Spinal cord (tissue), 10 donors: ENCODE measurements at places on chromosomes 3 and 15. TPM values are rescaled to one million over a fixed set of nuclear protein-coding genes. Genes with fewer than 3 reads are reported as not detected.
A peak's percentile ranks its signal among the peaks of the same experiment; 100 is the strongest.

DNA sequence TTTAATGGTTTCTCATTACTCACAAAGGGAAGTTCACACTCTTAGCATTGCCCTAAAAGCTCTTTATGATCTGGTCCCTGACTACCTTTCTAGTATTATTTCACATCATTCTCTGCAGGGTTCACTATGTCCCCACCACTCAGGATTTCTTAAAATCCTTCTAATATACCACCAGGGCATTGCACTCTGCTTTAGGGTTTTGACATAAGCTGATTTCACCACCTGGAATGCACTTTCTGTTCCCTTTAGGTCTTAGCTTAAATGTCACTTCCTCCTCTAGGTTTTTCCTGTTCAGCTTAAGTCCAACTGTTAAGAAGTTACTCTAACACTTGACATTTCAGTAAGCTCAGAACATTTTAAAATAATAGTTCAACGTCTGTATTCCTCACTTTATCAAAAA, 81.7 kb downstream of the HCN4 start:
- H3K4me1 ChIP-seq: peaks cover 2% of the 10 kb centered on the region
- no peaks in the 10 kb centered on the region for H3K27me3 ChIP-seq
- H3K36me3 ChIP-seq: peaks cover 34% of the 10 kb centered on the region
- no peak for DNase-seq
- no peak overlapping the region for H3K27ac ChIP-seq

The MUSTN1 gene
- total RNA-seq: 4.5 TPM

The FBXW12 gene
- 0.61 TPM for total RNA-seq

DNA sequence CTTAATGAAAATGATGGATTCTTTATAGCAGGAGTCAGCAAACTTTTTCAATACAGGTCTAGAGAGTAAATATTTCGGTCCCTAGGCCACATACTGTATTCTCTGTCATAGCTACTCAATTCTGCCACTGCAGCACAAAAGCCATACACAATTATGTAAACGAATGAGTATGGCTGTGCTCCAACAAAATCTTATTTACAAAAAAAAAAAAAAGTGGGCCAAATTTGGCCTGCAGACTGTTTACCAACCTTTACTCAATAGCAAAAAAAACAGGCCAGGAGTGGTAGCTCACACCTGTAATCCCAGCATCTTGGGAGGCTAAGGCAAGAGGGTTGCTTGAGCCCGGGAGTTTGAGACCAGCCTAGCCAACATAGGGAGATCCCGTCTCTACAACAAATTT, 41.1 kb downstream of the TTBK2 start:
- no peak overlapping the region for H3K27ac ChIP-seq
- no peak for DNase-seq
- H3K27me3 ChIP-seq: no peaks in the 10 kb centered on the region
- no peak overlapping the region for H3K4me3 ChIP-seq
- no peaks in the 10 kb centered on the region for H3K4me1 ChIP-seq
- H3K36me3 ChIP-seq: no peaks in the 10 kb centered on the region

GRCh38 chr15:66138096-66138783, 115.3 kb downstream of the MEGF11 start:
- H3K27me3 ChIP-seq: no peaks in the 10 kb centered on the region
- no peaks in the 10 kb centered on the region for H3K36me3 ChIP-seq
- no peak overlapping the region for H3K27ac ChIP-seq
- no peak for DNase-seq
- H3K4me3 ChIP-seq: no peak overlapping the region

- no peak for DNase-seq
- H3K4me1 ChIP-seq: peaks cover 8% of the 10 kb centered on the region
- peak overlapping the region; percentile 7 for H3K27ac ChIP-seq
- H3K27me3 ChIP-seq: no peaks in the 10 kb centered on the region
These were observed 2.7 kb downstream of the GAP43 start for GRCh38 chr3:115626006-115626409.

DNA sequence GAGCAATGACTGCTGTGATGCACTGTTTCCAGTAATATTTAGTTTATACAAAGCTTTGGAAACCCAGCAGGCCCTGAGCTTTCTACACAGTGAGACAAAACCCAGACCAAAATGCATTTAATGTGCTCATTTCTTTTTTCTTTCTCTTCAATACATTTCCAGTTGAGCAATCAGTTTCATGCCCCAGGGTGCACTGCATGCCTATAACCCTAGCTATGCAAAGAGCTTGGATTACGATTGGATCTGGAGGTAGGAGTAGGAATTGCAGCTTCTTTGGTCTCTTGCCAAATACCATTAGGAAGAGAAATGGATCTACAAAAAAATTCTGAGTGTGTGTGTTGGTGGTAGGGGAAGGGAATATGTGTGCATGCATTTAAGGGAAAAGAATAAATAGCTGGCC, 1001.4 kb downstream of the SQOR start:
- H3K4me3 ChIP-seq: no peak overlapping the region
- no peaks in the 10 kb centered on the region for H3K36me3 ChIP-seq
- DNase-seq: no peak
- no peaks in the 10 kb centered on the region for H3K4me1 ChIP-seq

GRCh38 chr3:152305075-152305474, 36.3 kb downstream of the MBNL1 start:
- DNase-seq: no peak
- H3K4me1 ChIP-seq: no peaks in the 10 kb centered on the region
- H3K36me3 ChIP-seq: no peaks in the 10 kb centered on the region
- H3K27me3 ChIP-seq: no peaks in the 10 kb centered on the region
- no peak overlapping the region for H3K4me3 ChIP-seq

- no peak for DNase-seq
- H3K4me1 ChIP-seq: no peaks in the 10 kb centered on the region
- no peaks in the 10 kb centered on the region for H3K36me3 ChIP-seq
- no peaks in the 10 kb centered on the region for H3K27me3 ChIP-seq
These were observed 347.5 kb upstream of the TMCO5A start for GRCh38 chr15:37586976-37587375.

- H3K27ac ChIP-seq: no peak overlapping the region
- no peak overlapping the region for H3K4me3 ChIP-seq
- no peaks in the 10 kb centered on the region for H3K4me1 ChIP-seq
- no peaks in the 10 kb centered on the region for H3K27me3 ChIP-seq
These were observed 200.3 kb upstream of the UMPS start for GRCh38 chr3:124529826-124530571.

GRCh38 chr3:69072928-69073327, 7.2 kb downstream of the UBA3 start:
- H3K27ac ChIP-seq: no peak overlapping the region
- no peak for DNase-seq
- H3K4me1 ChIP-seq: no peaks in the 10 kb centered on the region
- H3K27me3 ChIP-seq: no peaks in the 10 kb centered on the region
- no peak overlapping the region for H3K4me3 ChIP-seq
